ENCODE measurements at places on chromosomes 3 and 15. TPM values are rescaled to one million over a fixed set of nuclear protein-coding genes. Genes with fewer than 3 reads are reported as not detected.

SLC12A1 gene
- total RNA-seq = not detected

MDFIC2 gene
- not detected for total RNA-seq

FHIT gene
- total RNA-seq = 0.64 TPM

PIERCE2 gene
- total RNA-seq = 5.6 TPM

RGMA gene
- total RNA-seq = 0.22 TPM

KLHDC8B gene
- 6.3 TPM for total RNA-seq

OR5K2 gene
- not detected for total RNA-seq

DUOXA1 gene
- 0.08 TPM for total RNA-seq

COL7A1 gene
- total RNA-seq = 227 TPM

TGM4 gene
- 0.12 TPM for total RNA-seq

SEMA7A gene
- 2.0 TPM for total RNA-seq

PCBP4 gene
- total RNA-seq = 14.8 TPM

CFAP91 gene
- 0.29 TPM for total RNA-seq

RLBP1 gene
- total RNA-seq = not detected

ST6GAL1 gene
- 4.3 TPM for total RNA-seq

MESP2 gene
- total RNA-seq = 0.95 TPM

IL20RB gene
- 1.3 TPM for total RNA-seq

CCDC191 gene
- 1.8 TPM for total RNA-seq

XXYLT1 gene
- total RNA-seq = 9.7 TPM

ACOX2 gene
- total RNA-seq = 8.8 TPM

SLC24A5 gene
- not detected for total RNA-seq

NR2E3 gene
- not detected for total RNA-seq

PPM1L gene
- total RNA-seq = 0.20 TPM

SNTN gene
- not detected for total RNA-seq

GMNC gene
- total RNA-seq = not detected

FRMD5 gene
- total RNA-seq = 2.6 TPM

NPAP1 gene
- total RNA-seq = not detected

GABRG3 gene
- 0.66 TPM for total RNA-seq

FBLN2 gene
- 3.1 TPM for total RNA-seq

SLC22A13 gene
- not detected for total RNA-seq

GOLGA6L25 gene
- not detected for total RNA-seq

SLC2A2 gene
- total RNA-seq = not detected

GRIP2 gene
- total RNA-seq = 0.52 TPM

ZBED2 gene
- total RNA-seq = 0.19 TPM

LDHAL6B gene
- total RNA-seq = not detected

GOLGA8G gene
- total RNA-seq = not detected

MCF2L2 gene
- total RNA-seq = 0.75 TPM

TERC gene
- not detected for total RNA-seq

NANOGP8 gene
- not detected for total RNA-seq

SLC7A14 gene
- total RNA-seq = not detected

GP5 gene
- not detected for total RNA-seq

GPR156 gene
- 0.34 TPM for total RNA-seq

NKTR gene
- total RNA-seq = 13.5 TPM

HTD2 gene
- 6.6 TPM for total RNA-seq

CATSPER2 gene
- total RNA-seq = 0.58 TPM

REC114 gene
- not detected for total RNA-seq

PATL2 gene
- 0.28 TPM for total RNA-seq

LPCAT4 gene
- total RNA-seq = 36.6 TPM

IQCF5 gene
- not detected for total RNA-seq

P2RY14 gene
- not detected for total RNA-seq

CAMKV gene
- total RNA-seq = 0.35 TPM

HHATL gene
- not detected for total RNA-seq

KLHL40 gene
- not detected for total RNA-seq

LMOD3 gene
- not detected for total RNA-seq

SAXO2 gene
- 3.7 TPM for total RNA-seq

Data from A549 treated with ZK216348 at 1 μM for 4 hours (cell line).